ENCODE measurements at places on chromosomes 3 and 15. TPM values are rescaled to one million over a fixed set of nuclear protein-coding genes. Genes with fewer than 3 reads are reported as not detected.

Gene ZCWPW2
- 1.1 TPM for total RNA-seq

Gene HRG
- not detected for total RNA-seq

Gene CYP1A1
- total RNA-seq: 4.8 TPM

Gene MESP2
- not detected for total RNA-seq

Gene NOX5
- total RNA-seq: 1.9 TPM

Gene SERINC4
- not detected for total RNA-seq

Gene VIPR1
- total RNA-seq: 25.2 TPM

Gene CTXND1
- not detected for total RNA-seq

Gene ATP6V1A
- 48.6 TPM for total RNA-seq

Gene DNAH12
- 0.33 TPM for total RNA-seq

Gene GNAT1
- not detected for total RNA-seq

Gene IL17RD
- total RNA-seq: 31.0 TPM

Gene CHRD
- 20.3 TPM for total RNA-seq

Gene VGLL3
- total RNA-seq: 17.9 TPM

Gene ASB14
- total RNA-seq: not detected

Gene MDFIC2
- total RNA-seq: not detected

- no peak for DNase-seq
These were observed 137.4 kb downstream of the TGFBR2 start for GRCh38 chr3:30743641-30744317.

DNA sequence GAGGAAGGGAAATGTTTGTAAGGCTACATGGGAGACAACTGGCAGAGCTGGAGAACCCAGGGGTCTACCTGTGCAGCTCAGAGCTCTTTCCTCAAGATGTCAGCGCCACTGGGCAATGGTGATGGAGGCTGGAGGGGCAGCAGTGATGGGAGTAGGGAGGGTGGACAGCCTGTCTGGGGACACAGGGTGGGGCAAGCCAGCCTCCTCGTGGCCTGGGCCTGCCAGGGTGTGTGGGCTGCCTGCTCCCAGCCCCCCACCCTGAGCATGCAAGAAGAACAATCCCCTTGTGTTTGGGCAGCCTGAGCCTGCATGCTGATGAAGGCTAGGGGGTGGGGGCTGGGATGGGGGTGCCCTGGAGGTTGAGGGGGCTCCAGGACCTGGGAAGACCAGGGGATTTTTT, 1.2 kb downstream of the PCBP4 start:
- DNase-seq: no peak

DNA sequence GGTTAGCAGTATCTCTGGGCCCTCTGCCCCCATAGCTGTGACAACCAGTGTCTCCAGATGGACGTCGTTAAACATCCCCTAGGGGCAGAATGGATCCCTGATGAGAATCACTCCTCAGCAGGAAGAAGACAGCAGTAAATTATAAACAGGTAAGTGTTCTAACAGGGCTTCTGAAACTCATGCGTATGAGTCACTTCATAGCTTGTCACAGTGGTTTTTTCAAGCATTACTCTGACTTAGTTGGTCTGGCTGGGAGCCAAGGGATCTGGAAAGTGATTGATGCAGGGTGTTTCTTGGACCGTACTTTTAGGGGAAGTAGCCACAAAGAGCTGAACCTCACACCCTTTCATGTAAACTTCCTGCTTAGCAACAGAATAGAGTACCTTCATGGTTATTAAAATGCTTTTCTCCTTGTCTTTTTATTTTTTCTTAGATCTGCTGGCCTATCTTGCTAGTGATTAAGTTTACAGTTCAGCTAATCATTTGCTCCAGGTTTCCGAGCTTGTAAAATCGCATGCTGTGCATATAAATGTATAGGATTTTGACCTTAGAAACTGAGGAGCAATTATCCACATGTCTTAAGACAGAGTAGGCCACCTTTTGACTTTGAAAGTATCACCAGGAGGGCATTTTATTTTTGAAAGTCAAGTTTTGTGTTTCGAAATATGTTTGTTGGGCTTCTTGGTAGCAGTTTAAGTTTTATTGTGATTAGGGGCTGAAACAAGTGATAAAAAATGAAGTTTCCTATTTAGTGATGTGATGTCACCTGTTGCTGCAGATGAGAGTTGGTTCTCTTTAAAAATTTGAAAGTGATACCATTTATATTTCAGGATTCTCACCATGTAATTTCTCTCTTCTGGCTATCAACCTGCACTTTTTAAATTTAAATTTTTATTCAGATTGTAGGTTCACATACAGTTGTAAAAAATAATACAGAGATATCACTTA, 333.9 kb downstream of the PTPRG start:
- DNase-seq: no peak

DNA sequence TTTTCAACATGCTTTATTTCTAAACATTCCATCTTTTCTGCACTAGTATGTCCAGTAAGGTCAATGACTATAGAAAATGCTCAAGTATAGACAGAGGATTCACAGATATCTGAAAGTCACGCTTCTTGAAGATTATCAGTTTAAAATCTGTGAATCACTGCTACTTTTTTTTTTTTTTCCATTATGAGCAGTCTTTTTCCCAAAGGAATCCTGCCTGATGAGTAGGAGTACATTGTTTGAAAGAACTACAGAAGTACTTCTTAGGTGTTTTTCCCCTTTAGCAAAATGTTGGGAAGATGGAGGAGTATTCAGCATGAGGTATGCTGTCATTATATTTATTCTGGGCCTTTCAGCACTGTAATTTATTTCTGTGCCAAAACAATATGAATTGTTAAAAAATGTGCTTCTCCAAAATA, 266.2 kb downstream of the NLGN1 start:
- DNase-seq: no peak

DNA sequence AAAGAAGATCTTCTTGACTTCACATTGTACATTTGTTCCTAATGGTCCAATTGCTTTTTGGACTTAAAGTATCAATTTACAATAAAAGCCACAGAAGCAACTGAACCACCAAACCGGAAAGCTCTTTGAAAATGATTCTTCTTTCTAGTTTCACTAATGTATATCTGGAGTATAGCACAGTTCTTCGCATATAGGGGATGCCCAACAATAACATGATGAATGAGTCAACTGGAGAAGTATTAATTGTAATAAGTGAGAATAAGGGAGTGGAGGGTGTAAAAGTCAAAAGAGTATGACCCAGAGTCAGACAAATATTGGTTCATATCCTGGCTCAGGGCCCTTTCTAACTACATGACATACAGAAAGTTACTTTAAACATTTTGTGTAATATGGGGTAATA, 425.2 kb downstream of the ZBTB20 start:
- no peak for DNase-seq

DNA sequence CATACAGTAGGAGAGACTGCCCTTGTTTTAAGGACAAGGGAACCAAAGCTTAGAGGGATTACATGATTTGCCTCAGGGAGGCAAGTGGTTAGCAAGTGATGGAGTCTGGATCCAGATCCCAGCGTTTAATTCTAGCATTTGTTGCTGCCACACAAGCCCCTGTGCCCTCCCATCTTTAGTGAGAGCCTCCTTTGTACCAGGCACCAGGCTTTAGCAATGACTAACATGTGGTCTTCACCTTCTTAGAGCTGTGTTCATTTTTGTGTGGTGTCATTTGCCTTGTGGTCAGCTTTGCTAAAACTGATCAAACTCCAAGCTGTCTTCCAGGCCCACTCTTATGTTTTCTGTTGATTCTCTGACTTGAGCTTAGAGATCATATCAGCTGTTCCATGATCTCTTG, 290.5 kb downstream of the RPLP1 start:
- no peak for DNase-seq

GRCh38 chr3:149555927-149556326, 81.4 kb downstream of the TM4SF4 start:
- no peak for DNase-seq

GRCh38 chr3:155102329-155102728, 22.2 kb downstream of the MME start:
- DNase-seq: no peak

DNA sequence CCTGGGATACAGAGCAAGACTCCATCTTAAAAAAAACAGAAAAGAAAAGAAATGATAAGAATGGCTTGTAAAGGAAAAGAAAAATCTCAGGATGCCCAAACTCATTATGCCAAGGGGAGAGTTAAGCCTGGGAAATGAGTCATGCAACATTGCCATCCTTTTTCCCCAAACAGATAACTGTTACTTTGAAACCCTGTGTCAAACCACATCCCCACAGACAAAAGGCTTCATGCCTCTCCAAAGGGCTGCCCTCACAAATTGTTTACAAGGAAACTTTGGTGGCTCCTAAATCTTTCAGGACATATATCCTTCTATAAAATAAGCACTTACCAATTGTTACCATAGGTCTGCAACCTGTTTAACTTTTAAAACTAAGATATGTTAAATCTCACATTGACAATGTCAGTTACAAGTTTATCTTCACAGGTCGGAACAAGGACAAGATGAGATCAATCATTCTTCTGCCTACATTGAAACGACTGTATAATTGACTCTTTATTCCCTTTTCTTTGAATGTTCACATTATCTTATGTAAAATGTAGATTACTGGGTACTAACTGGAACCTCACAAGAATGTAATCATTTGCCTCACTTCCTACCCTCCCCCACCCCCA, 18.6 kb upstream of the SENP7 start:
- no peak for DNase-seq

DNA sequence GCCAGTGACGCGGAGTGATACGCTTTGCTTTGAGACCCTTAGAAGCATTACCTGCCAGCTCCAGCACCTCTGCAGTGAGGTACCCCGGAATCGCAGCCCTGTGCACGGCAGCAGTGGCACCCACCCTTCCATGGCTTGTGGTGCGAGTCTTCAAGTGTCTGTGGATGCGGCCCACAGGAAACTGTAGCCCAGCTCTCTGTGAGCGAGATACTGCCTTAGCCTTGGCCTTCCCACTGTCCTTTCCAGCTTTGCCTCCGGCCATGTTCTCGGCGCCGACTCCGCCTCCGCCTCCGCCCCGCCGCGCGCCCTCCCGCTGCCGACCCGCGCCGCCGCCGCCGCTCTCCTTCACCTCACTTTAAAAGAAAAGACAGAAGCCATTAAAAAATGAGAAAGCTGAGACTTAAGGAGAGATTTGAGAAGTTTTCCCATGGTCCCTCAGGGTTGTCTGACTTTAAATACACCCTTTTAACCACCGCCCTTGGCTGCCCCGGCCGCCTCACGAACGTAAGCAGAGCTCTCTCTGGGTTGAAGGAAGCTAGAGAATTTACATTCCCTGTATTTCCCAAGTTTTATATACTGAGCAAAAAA, 78.5 kb upstream of the FAM174B start:
- no peak for DNase-seq

GRCh38 chr15:92614791-92615785, 40.5 kb downstream of the FAM174B start:
- peak; percentile 48 for DNase-seq

GRCh38 chr3:142768338-142768737, 44.5 kb downstream of the TRPC1 start:
- DNase-seq: no peak

DNA sequence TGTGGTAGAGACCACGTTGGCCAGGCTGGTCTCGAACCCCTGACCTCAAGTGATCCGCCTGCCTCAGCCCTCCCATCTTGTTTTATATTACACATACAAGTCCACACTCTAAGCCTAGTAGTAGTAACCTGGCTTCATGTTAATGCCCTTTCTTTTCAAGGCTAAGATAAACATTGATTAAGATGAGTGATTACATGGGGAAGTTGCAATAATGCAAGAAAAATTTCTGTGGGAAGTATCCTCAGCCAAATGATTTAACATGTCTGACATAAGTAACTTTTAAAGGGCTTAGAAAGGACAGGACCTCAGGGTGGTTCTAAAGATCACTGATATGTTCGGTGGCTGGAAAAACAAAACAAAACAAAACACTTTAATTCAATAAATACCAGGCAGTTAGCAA, 72.1 kb downstream of the SFMBT1 start:
- DNase-seq: no peak

GRCh38 chr3:27590437-27591298, 106.5 kb upstream of the SLC4A7 start:
- no peak for DNase-seq

- DNase-seq: no peak
These were observed 400.2 kb downstream of the GABRB3 start for GRCh38 chr15:26372706-26373105.

DNA sequence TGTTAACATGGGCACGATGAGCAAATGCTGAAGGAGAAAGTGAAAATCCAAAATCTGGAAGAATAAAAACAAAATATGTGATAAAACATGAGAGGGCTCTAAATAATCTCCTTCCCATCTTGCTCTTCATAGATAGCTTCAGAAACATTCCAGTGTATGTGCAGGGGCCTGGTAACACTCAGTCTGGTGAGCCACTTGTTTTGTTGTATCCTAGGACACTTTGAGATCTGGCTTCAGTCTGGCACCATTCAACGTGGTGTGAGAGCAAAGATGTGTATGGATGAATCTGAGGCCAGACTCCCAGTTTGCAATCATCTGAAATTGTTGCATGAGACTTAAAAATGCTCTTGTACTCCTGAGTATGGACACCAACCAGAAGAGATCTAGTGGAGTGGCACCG, 337.2 kb upstream of the ZNF385D start:
- no peak for DNase-seq

- DNase-seq: no peak
These were observed 481 bp downstream of the ADAMTS17 start for GRCh38 chr15:100341239-100341749.

DNA sequence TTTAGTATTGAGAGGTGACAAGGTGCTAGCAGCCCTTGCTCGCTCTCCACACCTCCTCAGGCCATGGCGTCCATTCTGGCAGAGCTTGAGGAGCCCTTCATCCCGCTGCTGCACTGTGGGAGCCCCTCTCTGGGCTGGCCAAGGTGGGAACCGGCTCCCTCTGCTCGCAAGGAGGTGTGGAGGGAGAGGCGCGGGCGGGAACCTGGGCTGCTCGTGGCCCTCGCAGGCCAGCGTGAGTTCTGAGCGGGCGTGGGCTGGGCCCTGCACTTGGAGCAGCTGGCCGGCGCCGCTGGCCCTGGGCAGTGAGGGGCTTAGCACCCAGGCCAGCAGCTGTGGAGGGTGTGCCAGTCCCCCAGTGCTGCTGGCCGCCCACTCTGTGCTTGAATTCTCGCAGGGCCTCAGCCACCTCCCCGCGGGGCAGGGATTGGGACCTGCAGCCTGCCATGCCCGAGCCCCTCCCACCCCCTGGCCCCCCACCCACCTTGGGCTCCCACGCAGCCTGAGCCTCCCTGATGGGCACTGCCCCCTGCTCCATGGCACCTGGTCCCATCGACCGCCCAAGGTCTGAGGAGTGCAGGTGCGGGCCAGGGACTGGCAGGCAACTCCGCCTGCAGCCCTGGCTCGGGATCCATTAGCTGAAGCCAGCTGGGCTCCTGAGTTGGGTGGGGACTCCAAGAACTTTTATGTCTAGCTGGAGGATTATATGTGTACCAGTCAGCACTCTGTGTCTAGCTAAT, 785.2 kb downstream of the DIPK2A start:
- no peak for DNase-seq

DNA sequence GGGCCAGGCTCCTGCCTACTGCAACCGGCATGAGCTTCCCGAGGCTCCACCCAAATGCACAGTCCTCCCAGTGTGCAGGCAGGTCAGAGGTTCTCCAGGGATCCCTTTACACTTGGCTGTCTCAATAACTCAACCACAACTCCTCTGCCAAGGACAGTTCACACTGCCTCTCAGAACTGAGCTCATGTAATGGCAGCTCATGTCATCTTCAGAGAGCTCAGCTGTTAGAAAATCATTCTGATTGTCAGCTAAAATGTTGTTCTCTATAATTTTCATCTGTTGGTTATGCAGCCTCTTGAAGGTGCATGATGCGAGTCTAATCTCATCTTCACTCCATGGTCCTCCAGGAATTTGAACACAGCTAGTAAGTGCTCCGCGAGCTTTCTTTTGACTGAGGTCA, 76.7 kb downstream of the SST start:
- DNase-seq: no peak
